ENCODE measurements at places on chromosomes 13 and 19. TPM values are rescaled to one million over a fixed set of nuclear protein-coding genes. Genes with fewer than 3 reads are reported as not detected.

The SHKBP1 gene
- total RNA-seq = 97.4 TPM

The FFAR2 gene
- not detected for total RNA-seq

The PBX4 gene
- total RNA-seq = 11.6 TPM

The RFPL4A gene
- total RNA-seq = not detected

The KCNN4 gene
- total RNA-seq = 72.9 TPM

The RHPN2 gene
- 33.3 TPM for total RNA-seq

The DNAJC15 gene
- total RNA-seq = 10.8 TPM
